ENCODE measurements at places on chromosomes 2 and 18.

GRCh38 chr2:136247204-136247950, 129.4 kb upstream of the CXCR4 start:
- DNase-seq = no peak

GRCh38 chr18:76937597-76937996, 115.2 kb downstream of the ZNF236 start:
- DNase-seq = no peak

GRCh38 chr18:48687346-48688042, 148.7 kb downstream of the CTIF start:
- DNase-seq = no peak

GRCh38 chr2:229660951-229661350, 53.4 kb downstream of the DNER start:
- no peak for DNase-seq

DNA sequence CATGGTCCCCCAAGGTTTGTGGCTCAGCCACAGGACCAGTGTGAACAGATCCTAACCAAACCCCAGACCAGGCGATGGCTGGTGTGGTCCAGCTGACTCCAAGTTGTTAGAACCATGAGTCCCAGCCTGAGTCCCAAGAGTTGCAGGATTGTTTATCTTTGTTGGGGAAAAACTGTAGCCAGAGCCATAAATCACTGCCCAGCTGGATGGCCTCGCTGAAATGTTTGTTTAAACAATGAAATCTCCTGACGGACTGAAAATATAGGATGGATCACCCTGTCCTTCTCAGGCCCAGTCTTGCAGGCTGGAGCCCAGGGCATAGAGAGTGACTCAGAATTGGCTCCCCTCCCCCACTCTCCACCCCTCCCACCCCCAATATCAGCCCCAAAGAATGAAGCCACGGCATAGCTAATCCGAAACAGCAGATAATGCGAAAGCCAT, 36.4 kb downstream of the PKDCC start:
- no peak for DNase-seq

DNA sequence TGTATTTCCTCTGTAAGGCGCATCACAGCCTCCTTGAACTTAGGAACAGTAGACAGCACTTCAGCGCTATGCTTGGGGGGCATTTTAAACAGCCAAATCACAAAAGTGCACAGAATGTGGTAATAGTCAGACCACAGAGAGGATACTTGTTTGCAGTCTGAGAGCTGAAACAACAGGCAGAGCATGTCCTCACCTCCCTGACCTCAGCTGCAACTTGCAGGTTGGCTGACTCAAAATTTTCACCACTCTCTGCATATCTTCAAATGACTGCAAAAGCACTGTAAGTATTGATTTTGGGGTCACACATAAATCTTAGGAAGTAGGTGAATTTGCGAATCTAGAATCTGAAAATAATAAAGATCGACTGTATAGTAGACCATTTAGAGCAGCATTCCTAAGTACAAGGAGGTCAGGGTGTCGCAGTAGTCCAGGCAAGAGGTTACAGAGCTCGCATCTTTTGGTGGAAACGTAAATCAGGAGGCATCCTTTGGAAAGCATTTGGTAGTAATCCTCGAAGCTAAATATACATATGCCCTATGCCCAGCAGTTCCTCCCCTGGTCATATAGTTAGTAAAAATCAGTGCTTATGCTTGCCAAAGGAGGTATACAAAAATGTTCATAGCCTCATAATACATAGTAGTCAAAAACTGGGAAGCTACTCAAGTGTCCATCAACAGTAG, 108.2 kb upstream of the MYCN start:
- no peak for DNase-seq

DNA sequence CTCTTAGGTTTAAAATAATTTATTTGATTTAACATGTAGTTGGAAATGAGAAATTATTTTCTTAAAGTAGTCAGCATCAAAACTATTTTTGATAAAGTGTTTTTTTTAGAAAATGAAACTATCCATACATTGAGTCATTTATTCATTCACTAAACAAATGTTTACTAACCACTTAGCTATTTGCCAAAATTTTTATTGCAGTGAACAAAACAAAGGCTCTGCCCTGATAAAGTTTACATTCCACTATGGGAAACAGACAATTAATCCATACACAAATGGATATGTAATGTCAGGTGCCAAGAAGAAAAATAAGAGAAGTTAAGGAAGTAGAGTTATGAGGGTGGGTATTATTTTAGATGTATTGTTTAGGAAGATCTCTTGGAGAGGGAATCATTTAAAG, 19.1 kb upstream of the CCDC178 start:
- DNase-seq = no peak

- DNase-seq = no peak
These were observed 69.1 kb downstream of the NAB1 start for GRCh38 chr2:190717764-190718651.

GRCh38 chr2:20571644-20572215, 79.2 kb downstream of the HS1BP3 start:
- no peak for DNase-seq

- no peak for DNase-seq
These were observed 26.7 kb downstream of the LIMS1 start for GRCh38 chr2:108560895-108561530.

GRCh38 chr2:37211212-37211611, 14.9 kb downstream of the CEBPZOS start:
- no peak for DNase-seq

Data from activated CD4-positive, alpha-beta T cell treated with anti-CD3 and anti-CD28 coated beads for 24 hours (primary cell).